ENCODE measurements at places on chromosomes 11 and 22.

DNA sequence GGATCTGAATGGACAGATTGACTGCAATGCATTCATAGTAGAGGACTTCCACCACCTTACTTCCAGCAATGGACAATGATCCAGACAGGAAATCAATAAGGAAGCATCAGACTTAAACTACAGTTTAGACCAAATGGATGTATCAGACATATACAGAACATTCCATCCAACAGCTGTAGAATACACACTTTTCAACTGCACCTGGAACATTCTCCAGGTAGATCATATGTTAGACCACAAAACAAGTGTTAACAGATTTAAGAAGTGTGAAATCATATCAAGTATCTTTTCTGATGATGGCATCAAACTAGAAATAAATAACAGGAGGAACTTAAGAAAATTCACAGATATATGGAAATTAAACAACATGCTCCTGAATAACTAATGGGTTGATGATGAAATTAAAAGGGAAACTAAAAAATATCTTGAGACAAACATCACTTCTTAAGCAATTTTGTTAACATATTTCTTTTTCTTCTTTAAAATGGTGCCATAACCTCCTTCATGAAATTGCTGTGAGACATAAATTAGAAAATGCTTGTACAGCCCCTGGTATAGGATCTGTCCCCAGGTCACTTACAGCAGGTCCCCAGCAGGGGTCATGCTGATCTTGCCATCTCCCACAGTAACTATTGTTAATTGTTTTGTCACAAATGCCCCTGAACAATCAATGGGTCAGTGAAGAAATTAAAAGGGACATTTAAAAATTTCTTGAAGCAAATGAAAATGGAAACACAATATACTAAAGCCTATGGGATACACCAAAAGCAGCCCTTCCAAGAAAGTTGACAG, 100.0 kb upstream of the OR4B1 start:
- no peak for DNase-seq

DNA sequence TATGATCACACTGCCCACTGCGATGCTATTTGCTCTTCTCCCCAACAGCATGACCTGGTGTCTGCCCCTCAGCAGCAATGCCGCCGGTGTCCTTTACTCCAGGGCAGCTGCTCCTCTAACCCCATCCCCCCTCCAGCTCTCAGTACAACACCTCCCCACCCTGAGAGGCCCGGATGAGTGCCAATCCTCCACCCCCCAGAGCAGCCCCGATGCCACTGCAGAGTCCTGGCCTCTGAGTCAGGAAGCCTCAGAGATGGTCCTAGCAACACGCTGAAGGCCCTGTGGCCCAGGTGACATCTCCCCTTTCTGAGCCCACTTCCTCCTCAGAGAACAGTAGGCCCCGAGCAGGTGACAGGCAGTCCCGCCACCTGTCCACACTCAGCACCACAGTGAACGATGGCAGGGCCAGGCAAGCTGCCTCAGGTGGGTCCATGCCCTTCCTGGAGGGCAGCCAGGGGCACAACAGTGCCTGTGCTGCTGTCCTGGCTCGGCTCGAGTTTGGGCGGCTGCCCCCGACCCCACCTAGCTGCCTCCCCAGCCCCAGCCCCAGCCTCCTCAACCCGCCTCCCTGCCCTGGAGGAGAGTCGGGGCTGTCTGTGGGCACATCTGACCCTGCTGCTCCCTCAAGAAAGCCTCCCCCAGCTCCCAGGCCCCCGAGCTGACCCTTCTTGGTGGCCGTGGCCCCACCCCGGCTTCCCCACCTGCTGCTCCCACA, 3.9 kb upstream of the NDUFS8 start:
- no peak for DNase-seq

GRCh38 chr11:125072218-125072960, 9.3 kb downstream of the SLC37A2 start:
- DNase-seq: peak; percentile 73

DNA sequence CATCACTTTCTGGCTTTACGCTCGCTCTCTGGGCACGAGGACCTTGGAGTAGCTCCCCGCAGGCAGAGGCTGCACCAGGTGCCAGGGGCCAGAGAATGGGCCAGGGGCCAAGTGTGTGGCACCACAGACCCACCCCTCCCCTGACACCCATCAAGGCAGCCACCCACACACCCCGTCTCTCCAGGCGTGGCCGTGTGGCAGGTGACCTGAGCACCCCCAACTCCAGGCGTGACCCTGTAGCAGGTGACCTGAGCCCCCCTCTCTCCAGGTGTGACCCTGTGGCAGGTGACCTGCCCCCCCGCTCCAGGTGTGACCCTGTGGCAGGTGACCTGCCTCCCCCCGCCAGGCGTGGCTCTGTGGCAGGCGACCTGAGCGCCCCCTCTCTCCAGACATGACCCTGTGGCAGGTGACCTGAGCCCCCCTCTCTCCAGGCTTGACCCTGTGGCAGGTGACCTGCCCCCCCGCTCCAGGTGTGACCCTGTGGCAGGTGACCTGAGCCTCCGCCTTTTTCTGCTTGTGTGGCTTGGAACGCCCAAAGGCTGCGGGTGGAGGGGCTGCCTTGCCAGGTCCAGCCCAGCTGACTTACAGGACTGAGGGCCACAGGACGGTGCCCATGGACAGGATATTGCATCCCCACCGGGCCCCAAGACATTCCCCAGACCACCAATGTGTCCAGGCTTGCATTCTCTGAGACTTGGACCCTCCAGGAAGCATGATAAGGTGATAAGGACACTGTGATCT, 667.2 kb downstream of the BRD1 start:
- DNase-seq: no peak

- DNase-seq: no peak
Observed at GRCh38 chr11:134749040-134749839, 337.2 kb upstream of the B3GAT1 start.

DNA sequence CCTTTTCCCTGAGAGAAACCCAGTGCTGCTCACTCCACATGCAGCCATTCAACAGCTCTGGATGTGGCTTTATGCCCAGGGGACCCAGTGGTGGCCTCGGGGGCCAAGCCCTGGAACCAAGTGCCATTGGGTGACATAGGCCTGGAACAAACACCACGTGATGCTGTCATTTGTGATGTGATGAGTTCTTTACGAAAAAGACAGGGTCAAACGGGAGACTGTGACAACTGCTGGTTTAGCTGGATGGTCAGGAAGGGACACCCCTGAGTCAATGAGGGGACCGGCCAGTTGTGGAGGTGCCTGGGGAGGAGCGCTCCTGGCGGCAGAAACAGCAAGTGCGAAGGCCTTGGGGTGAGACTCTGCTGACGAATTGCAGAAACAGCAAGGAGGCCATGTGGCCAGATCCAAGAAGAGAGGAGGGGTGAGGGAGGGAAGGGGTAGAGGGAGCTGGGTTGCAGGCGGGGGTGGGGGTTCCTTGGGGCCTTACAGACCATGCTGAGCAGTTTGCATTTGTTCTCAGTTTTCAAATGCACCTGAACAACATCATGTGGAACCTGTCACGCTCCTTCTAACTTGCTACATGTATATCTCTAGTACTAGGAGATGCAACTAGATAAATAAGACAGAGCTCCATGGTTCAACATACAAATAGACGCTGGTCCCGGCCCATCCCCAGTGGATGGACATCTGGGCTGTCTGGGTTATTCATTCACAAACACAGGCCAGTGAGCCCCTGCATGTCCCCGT, 56.1 kb downstream of the IGLL5 start:
- no peak for DNase-seq

- DNase-seq: no peak
Observed at GRCh38 chr22:23718371-23719165, 27.8 kb downstream of the RGL4 start.

DNA sequence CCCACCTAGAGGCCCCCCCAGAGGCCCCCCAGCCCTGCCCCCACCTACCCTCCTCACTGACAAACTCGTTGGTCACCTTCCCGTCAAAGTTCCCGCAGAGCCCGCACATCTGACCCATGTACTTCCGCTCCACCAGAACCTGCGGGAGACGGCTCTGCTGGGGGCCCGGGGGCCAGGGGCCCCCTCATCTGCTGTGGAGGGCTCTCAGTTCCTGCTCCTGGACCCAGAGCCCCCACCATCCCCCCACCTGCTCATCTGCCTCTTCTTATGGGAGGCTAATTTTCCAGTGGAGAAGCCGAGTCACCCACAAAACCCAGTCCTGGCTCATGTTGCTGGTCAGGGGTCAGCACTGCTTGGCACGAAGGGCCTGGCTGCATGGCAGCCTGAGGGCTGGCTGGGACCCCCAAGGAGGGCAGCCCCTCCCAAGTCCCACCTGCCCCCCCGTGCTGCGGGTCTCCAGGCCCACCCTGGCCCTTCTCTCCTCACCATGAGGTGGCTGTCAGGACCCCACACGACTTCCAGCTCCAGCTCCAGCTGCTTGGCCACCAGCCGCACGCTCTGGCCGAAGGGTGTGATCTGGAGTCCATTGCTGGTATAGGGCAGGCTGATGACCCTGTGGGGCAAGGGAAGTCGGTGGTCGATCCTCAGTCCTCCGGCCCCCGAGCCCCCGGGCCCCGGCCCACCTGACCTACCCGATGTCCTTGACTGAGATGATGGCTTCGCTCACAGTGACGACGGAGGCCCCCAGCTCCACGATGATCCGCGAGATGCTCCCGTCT, 5.2 kb downstream of the MUC6 start:
- DNase-seq: no peak

DNA sequence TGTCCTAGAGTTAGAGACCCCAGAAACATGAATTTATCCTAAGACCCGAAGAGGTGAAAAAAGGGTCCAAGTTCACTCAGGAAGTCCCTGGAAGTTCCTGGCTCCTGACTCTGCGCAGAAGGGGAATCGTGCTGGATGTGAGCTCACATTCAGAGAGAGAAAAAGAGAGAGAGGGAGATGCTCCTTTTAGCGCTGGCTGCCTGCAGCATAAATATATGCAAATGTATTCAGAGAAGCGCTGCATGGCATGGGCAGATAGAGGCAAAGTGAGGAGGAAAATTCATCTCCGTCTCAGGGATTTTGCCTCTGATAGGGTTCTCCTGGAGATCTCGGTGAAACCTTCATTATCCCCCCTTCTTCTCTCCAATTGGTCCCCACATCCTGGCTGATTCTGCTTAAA, 517.2 kb downstream of the MN1 start:
- no peak for DNase-seq

DNA sequence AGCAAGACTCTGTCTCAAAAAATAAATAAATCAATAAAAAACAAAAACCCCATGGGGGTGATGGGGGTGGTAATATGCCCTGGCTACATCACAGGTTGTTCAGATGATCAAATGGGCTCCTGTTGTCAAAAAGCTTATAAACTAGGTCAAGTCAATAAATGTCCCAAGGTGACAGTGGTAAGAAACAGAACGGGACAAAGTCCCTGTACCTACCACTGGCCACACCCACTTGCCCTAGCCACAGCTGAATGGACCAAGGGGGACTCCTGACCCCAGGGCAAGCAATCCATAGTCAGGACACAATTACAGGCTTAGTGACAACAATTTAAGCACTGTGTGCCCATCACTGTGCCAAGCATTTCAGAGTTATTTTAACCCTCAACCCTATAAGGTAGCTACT, 6.0 kb downstream of the NAGA start:
- DNase-seq: no peak

DNA sequence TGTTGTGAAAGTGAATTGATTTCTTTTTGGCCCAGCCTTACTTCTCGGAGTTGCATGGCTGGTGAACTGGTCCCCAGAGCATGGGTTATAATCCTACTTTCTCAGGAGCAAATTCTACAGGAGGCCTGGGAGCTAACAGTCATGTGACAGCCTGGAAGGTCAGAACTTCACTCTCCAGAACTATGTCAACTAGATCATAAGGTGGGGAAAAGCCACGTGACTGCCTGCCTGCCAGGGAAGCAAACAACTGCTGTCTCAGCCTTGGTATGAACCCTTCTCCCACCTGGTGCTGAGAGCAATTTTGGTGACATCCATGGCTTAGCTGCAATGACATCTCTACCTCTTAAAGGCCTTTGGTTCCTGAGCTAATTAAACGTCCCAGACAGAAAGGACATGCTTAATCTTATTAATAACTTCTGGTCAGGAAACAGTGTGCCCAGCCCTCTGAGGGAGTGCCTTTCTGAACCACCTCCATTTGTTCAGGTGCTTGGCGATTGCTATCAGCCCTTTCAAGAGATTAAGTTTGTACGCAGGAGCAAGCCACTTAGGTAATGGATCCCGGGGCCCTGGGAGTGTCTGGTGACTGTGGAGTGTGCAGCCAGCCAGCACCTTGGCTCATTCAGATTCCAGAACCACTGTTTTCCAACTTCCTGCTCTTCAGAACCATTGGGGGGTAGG, 1.4 kb upstream of the CREB3L1 start:
- no peak for DNase-seq

DNA sequence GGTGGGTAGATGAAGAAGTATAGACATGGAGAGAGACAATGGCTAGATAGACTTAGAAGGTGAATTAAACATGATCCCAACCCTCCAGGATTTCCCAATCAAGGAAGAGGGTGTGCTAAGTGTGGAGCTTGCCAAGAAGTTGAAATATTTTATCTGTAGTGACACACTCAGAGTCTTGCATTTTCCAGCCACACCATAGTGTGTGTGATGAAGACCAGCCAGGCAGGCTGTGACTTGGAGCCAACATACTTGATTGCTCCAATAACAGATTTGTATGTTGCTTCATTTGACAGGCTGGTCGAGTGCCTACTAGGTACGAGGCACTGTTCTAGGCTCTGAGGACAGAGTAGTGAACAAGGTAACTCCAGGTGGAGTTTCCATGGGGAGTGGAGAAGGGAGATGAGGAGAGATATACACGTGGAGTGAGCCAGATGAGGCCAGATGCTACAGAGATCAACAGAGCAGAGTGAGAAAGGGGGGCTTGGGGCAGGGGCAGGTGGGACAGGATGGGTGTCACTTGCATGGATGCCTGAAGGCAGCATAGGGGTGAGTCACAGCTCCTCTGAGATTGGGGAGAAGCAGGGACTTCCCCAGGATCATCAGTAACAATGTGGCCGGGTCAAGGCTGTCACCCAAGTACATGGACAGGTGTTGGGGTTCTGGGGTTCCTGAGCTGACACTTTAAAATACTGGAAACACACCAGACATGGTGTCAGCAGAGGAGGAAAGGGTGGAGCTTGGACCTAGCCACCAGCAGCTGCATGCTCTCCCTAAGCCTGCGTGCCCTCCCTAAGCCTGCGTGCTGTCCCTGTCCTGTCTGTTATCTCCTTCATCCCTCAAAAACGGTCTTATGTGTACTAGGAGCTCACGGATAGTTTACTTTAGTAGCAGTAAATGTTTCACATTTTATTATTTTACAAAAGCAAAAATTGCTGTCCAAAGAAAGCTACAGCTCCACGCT, 23.6 kb downstream of the PDGFB start:
- no peak for DNase-seq

DNA sequence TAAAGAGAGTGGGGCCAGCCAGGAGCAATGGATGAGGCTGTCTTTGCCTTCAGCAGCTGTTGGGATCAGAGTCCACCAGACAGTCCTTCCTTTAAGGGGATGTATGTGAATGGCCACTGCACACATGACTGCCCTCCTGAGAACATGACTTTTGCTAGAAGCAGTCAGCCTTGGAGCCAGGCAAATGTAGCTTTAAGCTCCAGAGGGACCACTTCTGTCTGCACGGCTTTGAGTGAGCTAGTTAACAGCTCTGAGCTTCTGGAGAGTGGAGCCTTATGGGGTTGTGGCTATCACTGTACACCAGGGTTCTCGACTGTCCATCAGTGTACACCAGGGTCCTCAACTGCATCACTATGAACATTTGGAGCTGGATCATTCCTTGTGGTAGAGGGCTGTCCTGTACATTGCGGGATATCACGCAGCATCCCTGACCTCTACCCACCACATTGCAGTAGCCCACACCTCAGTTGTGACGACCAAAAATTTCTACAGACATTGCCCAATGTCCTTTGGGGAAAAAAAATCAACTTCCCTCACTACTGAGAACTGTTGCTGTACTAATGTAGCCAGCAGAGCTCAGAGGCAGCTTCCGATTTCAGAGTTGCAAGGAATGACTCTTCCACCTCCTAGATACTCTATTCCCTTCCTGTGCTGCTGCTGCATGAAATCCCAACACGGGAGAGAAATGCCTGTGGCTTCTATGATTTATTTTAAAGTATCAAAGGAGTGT, 169.4 kb downstream of the MYO18B start:
- DNase-seq: no peak

Measured in GM19239 (cell line).